ENCODE measurements at places on chromosomes 4 and X.
A peak's percentile ranks its signal among the peaks of the same experiment; 100 is the strongest.

DNA sequence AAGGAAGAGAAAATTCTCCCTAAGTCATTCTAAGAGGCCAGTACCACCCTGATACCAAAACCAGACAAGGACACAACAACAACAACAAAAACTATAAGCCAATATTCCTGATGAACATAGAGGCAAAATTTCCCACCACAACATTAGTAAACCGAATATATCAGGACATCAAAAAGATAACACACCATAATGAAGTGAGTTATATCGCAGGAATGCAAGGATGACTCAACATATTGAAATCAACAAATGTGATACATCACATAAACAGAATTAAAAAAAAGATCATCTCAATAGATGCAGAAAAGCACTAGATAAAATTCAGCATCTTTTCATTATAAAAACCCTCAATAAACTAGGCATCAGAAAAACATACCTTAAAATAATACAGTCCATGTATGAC lies 1844.4 kb upstream of the PCDH10 start:
- DNase-seq = no peak

DNA sequence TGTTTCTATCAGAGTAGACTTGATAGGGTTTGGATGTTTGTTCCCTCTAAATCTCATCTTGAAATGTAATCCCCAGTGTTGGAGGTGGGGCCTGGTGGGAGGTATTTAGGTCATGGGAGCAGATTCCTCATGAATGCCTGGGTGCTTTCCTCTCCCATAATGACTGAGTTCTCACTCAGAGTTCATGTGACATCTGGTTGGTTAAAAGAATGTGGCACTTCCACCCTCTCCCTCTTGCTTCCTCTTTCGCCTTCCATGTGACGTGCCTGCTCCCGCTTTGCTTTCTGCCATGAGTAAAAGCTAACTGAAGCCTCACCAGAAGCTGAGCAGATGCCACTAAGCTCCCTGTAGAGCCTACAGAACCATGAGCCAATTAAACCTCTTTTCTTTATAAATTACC lies 47.3 kb upstream of the SRPX start:
- DNase-seq = no peak

DNA sequence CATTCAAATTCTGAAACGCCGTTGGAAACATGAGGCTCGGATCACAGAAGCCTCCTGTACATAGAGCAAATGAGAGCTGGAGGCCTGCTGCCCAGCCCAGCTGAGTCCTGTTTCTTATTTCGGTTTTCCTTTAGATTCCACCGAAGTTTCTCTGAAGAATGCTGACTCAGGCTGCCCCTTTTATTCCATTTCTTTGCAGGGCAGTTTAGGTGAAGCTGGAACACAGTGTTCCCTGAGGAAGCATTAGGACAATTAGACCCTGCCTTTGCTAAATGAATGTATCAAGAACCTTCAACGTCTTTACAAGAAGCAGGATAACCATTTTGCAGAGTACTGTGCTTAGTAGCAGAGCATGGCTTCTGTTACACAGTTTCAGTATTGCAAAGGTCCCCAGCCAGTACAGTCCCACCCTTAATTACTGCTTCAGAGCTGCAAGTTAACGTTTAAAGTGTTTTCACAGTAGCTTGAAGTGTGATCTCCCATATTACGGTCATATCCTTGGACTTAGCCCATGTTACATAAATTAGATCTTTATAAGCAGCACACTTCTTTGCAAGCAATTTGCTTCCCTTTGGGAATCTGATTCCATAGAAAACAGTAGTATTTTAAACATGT lies 117.0 kb downstream of the TBL1X start:
- no peak for DNase-seq

- DNase-seq = no peak
Observed at GRCh38 chrX:145609951-145610511, 207.6 kb upstream of the SLITRK2 start.

- DNase-seq = no peak
Observed at GRCh38 chrX:108235986-108236385, 144.4 kb downstream of the ATG4A start.

- DNase-seq = no peak
Observed at GRCh38 chrX:118717678-118718391, 9.6 kb upstream of the IL13RA1 start.

DNA sequence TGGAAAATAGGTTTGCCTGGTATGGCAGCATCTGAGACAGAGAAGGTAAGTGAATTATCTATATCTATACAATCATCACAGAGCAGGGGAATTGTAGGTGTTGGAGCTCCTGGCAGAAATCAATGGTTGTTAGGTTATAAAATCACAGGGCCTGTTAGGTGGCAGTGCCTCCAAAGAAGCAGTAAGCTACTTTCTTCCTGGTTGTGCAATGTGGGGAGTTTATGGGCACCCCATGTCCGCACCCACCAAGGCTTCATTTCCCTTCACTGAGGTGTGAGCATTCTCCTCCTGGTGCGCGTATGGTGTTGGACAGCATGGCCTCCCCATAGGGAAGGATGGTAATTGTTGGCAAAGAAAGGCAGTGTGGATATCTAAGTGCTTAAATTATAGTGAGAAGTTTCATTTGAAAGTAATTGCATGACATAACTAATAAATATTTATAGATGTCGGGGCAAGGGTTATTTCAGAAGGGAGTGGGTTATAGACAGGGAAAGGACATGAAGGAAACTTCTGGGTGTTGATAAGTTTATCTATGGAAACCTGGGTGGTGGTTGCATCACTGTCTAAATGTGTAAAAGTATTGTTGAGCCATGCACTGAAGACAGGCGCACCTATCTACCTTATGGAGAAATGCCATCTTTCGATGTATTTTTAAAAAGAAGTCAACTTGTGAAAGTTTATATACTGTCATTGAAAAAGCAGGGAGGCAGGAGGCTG lies 153.7 kb downstream of the FRAS1 start:
- DNase-seq = no peak

DNA sequence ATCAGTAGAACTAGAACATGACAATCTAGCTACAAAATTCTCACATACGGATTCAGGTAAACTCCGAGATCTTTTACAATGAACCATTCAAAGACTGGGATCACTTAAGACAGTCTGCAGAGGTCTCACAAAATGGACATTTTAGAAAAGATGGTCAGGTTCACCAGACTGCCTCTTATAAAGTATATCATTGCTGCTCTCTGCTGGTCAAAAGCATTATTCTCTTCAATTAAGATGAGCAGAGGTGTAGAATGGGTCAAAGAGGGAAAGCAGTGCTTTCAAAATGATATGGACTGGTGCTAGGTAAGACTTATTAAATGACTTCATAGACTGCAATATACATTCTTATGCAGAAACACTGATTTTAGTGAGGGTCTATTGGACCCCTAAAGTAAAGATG lies 434.7 kb downstream of the PACRGL start:
- DNase-seq = no peak

DNA sequence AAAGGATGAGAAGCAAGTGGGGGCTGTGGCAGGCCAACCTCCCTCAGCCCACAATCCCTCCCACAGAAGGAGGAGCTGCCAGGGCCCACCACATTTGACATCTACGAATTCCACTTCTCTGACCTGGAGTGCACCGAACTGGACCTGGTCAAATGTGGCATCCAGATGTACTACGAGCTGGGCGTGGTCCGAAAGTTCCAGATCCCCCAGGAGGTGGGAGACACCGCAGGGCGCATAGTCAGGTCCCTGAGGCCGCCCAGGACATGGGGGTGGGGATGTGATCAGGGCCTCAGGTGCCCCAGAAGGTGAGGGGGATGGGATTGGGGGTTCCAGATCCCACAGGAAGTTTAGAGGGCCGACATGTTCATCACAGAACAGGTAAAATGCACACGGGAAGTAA lies 13.7 kb downstream of the ATP5ME start:
- DNase-seq = no peak

DNA sequence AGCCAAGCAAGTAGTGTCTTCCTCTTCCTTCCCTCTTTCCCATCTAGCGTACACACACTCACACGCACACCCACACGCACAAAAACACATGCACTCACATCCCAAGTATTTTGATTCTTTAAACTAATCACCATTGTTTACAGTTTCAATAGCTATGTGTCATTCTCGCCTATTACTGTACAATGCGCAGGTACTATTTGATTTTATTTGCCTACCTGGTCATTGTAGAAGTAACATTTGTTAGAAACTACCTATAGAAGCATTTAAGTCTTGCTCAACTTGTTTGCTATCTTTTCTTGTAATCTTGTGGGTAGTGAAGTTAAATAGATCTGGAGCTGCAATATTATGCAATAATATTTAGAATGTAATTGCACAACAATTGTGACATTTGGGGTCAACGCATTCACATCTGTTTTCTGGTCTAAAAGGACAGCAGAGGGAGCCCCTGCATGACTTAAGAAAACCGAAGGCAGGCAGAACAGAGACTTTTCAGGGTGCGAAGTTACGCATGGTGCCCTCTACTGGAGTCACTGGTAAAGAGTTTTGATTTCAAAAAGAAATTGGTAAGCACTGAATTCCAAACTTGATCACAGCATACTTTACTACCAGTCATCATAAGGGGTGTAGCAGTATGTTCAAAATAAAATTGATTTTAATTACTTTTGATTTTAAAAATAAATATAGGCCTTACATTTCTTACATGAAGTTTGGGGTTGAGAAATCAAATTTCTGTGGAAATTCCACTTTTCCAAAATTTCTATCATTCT lies 503.3 kb upstream of the FAM241A start:
- DNase-seq = peak; percentile 78

DNA sequence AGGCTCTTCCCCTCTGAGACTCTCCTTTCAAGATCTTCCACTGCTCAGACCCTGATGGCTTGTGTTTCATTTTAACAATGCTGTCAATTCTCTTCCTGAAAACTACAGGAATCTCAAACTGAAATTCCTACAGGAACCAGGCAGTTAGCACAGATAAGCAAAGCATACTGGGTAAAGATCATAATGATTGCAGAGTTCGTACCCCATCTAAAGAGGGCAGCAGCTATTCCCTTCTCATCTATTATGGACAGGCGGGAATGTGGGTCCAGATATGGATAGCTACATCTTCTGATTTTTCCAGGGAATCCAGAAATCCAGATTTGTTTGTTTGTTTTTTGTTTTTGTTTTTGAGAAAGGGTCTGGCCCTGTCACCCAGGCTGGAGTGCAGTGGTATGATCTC lies 83.8 kb downstream of the STARD8 start:
- DNase-seq = no peak

DNA sequence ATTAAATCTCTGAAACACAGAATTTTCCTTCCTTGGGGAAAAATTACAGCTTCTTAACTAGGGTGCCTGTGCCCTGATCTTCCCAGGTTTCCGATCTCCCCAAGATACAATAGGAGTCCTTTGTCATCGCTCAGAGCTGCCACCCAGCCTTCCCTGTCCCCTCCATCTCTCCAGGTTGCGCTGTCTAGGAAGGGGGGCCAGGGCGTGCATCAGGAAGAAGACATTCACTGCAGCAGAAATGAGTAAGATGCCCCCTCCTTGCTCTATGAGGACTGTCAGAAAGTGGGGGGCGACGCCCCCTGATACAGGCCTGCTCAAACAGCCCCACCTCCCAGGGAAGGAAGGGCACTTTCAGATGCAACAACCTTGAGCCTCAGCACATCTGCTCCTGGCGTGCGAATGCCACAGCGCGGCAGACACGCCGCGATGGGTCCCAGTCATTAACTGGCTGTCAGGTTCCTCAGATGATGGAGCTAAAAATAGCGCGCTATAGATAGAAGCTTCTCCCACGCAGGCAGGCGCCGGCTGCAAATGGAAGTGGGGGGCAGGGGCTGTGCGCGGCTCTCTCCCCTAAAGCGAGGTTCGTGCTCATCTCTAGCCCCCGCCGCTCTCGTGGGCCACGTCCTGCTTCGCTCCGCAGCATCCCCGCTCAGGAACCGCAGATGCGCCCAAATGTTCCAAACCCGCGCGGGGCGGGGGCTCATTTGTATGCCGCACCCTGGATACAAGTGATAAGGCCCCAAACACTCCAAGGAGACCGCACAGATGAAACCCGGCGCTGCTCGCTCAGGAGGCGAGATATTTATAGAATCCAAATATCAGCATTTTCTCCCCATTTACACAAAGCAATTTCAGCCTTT lies 57.6 kb upstream of the LGI2 start:
- no peak for DNase-seq

GRCh38 chr4:148108766-148109165 lies 333.4 kb downstream of the NR3C2 start:
- DNase-seq = no peak

DNA sequence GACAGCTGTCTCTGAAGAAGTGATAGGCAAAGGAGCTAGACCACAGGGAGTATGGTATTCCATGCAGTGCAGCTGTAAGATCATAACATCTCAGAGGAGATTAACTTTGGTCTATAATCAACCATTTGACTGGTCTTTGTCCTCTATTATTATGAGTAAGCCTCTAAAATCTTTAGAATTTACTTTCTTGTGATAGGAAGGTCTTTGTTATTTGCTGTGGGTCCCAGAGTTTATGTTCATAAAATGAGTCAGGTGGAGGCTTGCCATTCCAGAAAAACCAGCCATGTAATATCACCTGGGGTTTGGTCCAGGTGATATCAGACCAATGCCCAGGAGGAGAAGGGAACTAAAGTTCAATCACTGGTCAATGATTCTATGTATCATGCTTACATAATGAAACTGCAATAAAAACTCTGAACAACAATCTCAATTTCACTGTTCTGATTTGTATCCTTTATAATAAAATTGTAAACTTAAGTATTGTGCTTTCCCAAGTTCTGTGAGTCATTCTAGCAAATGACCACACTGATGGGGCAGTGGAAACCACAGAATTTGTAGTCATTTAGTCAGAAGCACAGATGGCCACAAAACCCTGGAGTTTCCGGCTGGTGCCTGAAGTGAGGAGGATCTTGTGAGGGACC lies 239.6 kb upstream of the TRAM1L1 start:
- no peak for DNase-seq

DNA sequence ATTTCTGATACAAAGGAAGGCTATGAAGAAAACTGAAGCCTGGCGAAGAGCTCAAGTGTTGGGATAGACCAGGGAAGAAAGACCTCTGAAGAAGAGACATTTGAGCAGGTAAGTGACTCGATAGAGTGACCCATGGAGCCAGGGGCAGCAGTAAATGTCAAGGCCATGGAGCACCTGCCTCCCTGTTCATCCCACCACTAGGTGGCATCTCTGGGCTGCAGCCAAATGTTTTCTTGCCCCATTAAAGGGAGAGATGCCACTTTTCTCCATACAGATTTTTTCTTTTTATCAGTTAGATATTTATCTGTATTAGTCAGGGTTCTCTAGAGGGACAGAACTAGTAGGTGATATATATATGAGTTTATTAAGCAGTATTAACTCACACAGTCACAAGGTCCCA lies 4.9 kb upstream of the ZNF81 start:
- DNase-seq = peak; percentile 50

GRCh38 chr4:70877556-70877955 lies 24.6 kb upstream of the MOB1B start:
- DNase-seq = no peak

DNA sequence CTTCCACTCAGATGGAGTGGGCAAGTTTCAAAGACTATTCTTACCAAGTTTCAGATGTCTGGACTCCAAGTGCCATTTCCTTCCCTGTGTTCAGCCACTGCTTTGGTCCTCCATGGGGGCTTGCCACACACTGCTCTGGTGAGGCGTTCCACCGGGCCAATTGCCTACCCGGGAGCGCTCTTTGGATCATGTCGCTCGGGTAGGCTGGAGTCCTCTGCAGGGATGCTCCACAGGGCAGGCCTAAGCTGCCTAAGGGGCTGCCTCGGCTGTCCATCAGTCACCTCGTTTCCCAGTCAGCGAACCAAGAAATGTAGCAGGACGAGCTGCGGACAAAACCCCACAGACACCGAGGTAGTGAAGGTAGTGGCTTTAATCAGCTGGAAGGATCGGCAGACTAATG lies 200.7 kb upstream of the KLF8 start:
- no peak for DNase-seq
